ENCODE measurements at places on chromosomes 16 and 17.

DNA sequence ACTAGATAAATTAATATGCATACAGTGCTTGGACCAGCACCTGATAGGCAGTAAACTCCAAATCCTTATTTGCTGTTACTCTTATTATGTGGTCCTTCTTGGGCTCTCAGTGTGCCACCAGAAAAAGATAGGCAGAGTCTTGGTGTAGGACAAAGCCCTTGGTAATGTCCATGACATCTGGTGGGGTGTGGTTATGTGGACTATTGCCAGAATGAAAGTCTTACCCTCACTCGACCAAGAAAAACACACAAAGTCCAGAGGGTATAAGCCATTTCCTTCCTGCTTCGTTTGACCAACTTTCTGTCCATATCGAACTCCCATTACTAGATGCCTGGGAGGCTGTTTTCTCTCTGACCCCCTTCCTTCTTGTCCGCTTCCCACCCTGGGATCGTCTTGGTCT lies 140.9 kb downstream of the UTP18 start:
- DNase-seq, result no peak

GRCh38 chr17:7114875-7115614 lies 423 bp upstream of the ASGR2 start:
- DNase-seq, result no peak

- no peak for DNase-seq
These were observed 10.9 kb downstream of the SLC9A5 start for GRCh38 chr16:67259705-67260104.

DNA sequence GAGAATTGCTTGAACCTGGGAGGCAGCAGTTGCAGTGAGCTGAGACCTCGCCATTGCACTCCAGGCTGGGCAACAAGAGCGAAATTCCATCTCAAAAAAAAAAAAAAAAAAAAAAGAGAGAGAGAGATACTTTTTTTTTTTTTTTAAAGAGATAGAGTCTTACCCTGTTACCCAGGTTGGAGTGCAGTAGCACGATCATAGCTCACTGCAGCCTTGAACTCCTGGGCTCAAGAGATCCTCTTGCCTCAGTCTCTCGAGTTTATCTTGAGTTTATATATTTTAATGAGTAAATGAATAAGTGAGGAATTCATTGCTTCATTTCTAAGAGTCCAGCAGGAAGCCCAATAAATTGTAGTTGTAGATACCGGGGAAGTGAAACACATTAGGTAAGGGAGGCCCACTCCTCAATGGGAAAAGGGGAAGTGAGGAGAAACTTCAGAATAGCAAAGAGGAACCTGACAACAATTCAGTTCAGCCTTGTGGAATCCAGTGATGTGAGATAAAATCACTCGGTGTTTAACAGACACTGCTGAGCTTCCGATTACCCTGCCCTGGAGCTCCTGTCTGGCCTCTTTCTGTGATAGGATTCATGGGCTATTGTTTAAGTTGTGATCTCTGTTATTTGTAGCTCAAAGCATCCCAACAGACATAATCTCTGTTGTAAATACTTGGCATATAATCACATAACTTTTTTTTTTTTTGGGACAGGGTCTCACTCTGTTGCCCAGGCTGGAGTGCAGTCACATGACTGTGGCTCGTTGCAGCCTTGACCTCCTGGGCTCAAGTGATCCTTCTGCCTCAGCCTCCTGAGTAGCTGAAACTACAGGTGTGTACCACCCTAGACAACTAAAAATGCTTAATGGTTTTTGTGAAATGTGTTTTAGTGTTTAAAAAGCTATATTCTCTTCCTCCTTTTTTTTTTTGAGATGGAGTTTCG lies 15.8 kb upstream of the ITGAM start:
- DNase-seq, result no peak

GRCh38 chr17:27283060-27283459 lies 10.9 kb upstream of the WSB1 start:
- DNase-seq, result no peak

DNA sequence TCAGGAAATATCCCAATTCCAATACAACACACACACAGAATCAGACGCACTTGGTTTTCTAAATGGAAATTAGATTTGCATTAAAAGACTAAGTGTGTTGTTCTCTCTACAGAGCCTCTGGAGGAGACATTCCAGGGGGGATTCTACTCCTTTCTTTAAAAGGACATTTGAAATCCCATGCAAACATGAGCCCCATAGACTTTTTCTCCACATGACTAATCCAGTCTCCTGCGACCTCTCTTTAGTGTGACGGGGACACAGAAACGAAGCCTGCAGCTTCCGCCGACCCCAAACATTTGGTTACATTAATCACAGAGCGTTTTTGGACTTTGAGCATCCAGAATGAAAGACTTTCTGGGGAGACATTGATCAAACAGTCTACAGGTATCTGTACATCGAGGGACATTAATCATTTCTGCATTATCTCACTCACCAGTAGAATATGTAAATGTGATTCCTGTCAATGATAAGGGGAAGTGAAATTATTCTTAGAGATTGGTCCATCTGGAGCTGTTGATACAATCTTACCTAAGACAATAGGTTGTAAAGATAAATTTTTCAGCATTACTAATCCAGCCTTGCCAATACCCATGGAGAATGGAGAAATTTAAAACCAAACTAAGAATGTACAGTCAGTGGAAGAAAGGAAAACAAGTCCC lies 103.4 kb upstream of the IRX3 start:
- no peak for DNase-seq

DNA sequence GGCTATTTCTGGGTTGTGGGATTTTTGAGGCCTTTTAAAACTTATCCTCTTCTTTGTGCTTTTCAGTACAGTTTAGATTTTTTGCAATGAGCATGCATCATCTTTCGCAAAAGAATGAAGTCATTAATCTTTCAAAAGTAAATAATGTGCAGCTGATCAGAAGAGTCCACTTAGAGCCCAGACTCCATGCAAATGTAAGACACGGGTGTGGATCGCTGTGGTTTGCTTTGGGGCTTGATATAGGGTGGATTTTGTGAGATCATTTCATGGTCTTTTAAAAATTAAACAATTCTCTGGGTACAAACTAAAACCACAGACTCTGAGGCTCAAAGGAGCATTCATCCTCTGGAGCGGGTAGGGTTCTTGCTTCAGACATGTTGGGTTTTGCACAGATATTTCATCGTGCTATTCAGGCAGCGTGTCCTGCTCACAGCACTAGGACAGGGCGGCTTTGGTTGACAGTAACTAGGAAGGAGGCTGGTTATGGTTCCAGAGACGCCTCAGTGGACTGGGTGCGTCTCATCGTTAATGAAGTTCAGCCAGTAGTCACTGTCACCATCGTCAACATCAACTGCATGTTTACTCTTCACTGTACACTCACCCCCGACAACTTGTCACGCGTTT lies 129.4 kb upstream of the PLCG2 start:
- DNase-seq, result no peak

DNA sequence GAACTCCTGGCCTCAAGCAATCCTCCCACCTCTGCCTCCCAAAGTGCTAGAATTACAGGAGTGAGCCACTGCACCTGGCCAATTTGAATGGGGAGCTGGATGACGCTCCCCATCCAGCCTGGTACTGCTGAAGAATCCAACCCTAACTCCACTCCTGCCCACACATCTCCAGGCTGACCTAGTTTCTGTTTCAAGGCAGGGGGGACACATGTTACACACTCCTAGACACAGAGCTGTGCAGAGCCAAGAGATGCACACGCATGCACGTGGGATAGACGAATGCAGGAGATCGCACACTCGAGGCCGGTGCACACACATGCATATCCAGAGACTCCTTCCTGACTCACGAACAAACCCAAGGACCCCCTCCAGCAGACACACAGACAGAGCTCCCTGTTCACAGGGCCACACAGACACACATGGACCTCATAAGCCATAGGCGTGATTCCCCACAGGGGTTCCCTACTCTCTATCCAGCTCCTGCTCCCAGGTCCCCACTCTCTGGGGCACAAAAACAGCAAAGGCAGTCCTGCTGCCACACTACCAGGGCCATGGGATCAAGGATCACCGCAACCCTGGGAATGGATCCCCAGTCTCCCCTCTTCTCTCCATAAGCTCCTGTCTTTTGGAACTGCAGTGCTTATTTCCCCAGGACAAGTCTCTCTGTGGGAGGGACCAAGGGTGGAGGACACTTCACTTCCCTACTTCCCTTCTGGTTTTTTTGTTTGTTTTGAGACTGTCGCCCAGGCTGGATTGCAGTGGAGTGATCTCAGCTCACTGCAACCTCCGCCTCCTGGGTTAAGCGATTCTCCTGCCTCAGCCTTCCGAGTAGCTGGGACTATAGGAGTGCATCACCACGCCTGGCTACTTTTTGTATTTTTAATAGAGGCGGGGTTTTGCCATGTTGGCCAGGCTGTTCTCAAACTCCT lies 14.4 kb downstream of the EPOP start:
- DNase-seq, result no peak

- no peak for DNase-seq
These were observed 53.6 kb downstream of the ARHGAP44 start for GRCh38 chr17:12842936-12843335.

GRCh38 chr16:50334106-50334975 lies 34.4 kb downstream of the BRD7 start:
- DNase-seq, result peak; percentile 57

GRCh38 chr16:1133810-1134520 lies 18.9 kb upstream of the CACNA1H start:
- DNase-seq, result no peak

GRCh38 chr16:28317040-28317880 lies 24.9 kb downstream of the SBK1 start:
- peak; percentile 13 for DNase-seq

GRCh38 chr17:79715943-79716797 lies 14.6 kb upstream of the ENPP7 start:
- DNase-seq, result no peak

- peak; percentile 54 for DNase-seq
These were observed 57.3 kb upstream of the RPL38 start for GRCh38 chr17:74146196-74146595.

DNA sequence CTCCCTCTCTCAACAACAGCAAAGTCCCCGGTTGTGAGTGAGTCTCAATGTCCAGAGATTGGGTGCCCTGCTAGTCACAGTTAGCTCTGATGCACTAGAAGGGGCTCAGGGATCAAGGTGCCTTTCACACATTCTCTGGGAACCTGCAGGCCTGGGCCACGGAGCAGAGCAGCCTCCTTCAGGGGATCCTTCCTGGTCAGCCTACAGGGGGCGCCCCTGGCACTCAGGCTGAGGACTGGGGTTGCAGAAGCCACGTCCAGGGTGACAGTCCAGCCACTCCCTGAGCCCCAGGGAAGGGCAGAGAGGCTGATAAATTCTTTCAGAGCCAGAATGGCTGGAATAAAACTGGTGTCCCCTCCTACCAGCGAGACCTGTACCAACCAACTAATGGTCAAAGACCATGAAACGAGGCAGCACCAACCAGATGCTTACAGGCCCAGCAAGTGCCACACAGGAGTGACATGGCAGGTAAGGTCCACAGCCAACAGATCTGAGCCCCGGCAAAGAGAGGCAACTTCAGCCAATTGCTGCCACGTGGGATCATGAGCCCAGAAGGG lies 43.5 kb downstream of the ST3GAL2 start:
- DNase-seq, result no peak

DNA sequence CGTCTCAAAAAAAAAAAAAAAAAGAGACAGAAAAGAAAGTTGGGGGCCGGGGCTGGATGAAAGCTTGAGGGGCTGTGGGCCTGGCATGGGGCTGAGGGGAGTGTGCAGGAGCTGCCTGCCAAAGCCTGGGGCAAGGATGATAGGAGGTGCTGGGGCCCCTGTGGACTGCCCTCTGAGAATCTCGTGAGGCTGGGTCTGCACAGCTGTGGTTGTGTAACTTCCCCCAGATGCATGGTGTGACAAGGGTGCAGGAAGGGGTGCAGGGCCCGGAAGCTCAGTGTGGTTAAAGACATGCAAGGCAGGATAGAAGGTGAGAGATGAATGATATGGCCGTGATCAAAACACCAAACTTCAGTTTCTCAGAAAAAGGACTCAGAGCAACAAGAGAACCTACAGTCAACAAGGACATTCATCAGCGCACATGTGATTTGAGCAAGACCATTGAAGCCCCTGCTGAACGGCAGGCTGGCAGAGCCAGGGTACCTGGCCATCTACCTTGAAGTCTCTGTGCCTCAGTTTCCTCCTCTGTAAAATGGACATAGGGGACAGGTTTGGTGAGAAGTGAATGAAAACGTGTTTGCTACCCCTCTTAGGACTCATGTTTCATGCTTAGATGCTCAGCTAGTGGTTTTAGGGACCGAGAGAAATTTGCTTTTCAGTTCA lies 9.6 kb downstream of the IL32 start:
- DNase-seq, result no peak

DNA sequence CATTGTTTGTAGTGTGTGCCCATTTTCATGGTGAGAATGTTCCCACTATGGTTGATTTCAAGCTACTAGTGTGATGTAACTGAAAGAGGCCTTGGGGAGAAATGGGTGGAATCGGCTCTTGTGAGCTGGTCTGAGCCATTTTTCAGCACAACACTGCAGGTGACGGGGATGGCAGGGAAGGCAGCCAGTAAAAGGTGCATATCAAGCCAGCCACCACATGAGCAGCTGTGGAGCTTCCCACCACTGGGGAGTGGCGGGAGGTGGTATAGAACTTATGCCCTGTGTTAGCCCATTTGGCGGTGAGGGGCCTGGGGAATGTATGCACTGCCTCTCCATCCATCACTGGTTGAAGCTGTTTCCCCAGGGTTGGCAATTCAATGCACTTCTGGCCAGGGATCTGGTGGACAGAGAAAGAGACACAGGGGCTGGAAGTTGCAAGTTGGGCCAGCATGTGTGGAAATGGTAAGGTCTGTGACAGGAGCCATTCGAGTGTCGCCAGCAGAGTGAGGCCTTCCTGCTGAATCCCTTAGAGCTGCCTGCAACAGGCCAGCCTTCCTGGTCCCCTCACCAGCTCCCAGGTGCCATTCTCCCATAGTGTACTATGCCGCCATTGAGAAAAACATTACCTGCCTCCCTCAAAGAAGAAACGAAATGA lies 31.7 kb upstream of the BRD7 start:
- no peak for DNase-seq

DNA sequence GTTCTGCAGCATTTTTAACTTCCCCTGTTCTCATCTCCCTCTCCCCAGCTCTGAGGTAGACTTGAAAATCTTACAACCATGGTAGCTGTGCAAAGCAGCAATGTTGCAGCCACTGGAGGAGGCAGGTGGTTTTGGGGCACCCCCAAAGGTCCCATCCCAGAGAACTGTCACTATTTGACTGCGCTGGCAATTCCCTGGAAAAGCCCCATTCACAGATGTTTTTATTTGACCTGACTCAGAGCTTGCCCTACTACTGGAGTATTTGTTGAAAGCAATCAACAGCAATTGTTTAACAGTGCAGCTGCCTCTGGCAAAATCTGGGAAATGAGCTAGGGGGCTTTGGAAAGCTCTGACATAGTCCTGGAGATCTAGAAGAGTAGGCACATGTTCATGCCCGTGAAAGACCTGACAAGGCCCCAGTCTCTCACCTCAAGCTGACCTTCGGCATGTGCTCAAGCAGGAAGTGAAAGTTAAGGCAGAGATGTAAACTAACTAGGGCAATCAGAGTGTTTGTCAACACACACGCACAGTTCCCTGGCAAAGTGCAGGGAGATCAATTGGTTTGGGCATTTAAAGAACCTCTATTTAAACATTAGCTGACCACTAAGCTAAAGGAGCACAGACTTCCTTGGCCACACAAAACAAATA lies 19.7 kb upstream of the PIK3R5 start:
- DNase-seq, result no peak

Measured in NCI-H2171 (cell line).